ENCODE measurements at places on chromosomes 13 and 19.
A peak's percentile ranks its signal among the peaks of the same experiment; 100 is the strongest.

DNA sequence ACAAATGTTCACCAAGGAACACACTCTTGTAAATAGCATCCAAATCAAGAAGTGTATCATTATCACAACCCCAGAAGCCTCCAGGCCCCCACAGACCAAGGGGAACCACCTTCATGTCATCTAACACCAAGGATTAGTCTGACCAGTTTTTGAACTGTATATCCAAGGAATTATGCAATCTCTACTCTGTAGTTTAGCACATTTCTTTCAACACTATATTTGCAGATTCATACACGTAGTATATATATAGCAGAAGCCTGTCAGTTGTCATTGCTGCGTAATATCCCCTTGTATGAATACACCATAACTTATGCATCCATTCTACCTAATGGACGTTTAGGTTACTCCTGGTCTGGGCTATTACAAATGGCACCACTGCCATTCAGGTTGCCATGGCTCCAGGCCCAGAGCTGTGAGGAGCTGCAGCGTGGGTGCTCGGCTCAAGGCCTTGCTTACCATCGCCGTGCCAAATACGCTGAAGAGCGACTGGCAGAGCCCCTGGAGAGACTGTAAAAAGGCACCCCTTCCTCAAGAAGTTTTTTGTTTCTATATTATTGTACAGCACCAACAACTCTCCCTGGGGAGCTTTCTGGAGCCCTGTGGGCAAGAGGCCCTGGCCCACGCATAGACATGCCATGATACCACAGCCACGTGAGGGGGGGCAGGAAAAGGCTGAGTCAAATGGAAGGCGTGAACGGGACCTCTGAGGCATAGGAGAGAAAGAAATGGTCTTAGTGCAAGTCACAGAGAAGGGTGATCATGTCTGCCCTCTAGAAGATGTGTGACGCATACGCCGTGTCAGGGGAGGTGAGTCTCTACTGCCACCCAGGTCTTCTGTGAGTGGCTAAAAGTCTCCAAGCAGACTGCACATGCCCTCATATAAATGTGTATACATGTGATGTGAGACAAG lies 10.8 kb downstream of the LATS2 start:
- no peak for DNase-seq

GRCh38 chr19:10321874-10322835 lies 6.3 kb upstream of the FDX2 start:
- no peak for DNase-seq

- DNase-seq, result no peak
Measured at GRCh38 chr19:39474139-39474620, 6.5 kb upstream of the TIMM50 start.

DNA sequence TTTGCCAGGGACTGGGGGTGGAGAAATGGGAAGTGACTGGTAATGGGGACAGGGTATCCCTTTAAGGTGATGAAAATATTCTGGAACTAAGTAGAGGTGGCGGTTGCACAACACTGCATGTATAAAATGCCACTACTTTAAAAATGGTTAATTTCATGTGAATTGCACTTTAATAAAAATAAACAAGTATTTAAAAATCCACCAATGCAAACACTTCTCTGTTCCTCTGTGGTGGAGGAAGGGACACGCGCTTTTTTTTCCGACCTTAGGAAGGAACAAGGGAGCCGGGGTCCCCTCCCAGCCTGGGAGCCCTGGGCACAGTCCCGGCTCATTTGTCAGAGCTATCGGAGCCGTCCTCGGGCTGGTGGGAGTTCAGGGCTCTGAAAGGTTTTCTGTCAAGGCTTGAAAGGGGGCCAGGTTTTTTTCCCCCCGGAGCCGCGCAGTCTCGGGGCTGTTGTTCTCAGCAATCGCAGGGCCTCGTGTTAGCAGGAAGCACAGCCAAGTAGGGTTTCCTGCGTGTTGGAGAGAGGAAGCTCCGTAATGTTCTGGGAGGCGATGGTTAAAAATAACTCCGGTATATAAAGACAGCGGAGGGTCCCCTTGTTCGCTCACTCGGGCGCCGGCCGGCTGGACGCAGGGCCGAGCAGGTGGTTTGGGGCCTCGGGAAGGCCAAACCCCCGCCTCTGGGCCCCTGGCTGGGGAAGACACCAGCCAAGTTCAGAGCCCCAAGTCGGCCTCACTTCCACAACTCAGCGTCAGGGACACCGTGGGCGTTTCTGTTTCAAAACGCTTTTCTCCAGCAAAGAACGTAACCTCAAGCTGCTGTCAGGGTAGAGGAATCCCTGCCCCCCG lies 41.2 kb upstream of the KLF2 start:
- DNase-seq, result peak; percentile 33

DNA sequence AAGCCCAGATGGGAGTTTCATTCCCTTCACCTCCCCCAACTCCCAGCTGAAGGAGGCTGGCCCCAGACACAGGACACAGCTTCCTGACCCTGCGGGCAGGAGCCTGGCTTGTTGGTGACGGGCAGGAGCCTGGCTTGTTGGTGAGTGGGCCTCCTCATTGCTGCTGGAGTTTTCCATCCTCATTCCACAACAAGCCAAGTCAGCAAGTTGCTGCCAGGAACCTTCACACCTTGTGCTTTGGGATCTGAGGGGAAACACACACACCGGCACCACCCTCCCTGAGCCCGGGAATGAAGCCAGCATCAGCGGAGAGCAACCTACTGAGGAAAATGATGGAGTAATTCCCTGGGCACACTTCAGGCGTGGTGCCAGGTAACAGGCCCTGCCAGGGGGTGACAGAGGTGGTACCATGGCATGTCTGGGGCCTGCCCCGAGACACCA lies 74.9 kb downstream of the ALOX5AP start:
- DNase-seq, result no peak

DNA sequence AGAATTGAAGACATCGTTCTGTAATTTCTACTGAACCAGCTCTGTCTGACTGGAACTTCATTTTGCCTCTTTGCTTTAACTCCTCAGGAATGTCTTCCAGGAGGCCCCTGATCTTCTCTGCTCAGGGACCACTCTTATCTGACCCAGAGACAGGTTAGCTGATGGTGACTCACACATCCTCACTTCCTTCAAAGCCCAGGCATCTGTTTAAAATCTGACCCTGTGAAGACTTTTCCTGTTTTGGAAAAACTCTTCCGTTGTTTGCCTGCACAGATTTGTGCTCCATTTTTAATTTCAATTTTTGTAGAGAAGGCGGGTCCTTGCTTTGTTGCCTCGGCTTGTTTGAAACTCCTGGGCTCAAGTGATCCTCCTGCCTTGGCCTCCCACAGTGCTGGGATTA lies 1.6 kb downstream of the ARL11 start:
- peak; percentile 11 for DNase-seq

DNA sequence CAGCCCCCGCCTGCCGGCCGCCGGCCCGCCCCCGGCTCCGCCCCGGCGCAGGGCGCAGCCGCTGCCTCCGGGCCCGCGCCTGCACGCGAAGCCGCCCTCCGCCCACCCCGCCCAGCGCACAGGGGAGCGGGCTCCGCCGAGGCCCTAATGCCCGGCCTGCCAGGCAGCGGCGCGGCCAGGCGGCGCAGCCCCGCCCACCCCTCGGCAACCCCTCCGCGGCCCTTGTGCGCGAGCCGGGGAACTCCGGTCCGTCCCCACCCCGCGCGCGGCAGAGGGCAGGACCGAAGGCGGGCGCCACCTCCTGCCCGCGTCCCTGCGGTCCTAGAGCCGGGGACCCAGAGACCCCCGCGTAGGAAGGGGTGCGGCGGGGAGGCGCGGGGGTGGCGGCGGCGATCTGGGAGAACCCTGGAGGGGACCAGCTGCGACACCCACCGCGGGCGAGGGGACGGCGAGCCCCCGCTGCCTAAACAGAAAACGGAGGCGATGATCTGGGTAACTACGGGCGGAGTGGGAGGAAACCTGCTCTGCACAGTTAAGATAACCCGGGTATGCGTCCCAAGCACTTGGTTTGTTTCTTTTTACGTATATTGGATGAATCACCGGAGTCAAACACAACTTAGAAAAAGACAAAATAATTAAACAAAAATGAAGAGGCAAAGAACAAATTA lies 350 bp upstream of the USP12 start:
- peak; percentile 91 for DNase-seq

DNA sequence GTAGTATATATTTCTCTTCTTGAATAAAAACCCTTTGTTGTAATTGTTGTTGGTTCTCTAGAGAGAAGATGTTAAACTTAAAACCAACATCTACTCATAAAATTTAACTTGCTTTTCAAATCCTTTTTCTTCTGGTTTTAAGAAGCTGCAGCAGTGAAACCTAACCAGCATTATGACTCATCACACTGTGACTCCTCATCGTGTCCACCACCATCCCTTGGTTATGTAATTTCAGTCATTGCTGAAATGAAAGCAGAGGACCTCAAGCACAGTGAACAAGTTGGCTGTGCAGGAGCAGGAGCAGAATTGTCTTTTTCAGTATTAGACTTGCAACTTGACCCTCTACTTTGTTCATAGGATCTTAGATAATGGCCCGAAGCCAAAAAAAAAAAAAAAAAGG lies 64.9 kb upstream of the HTR2A start:
- peak; percentile 77 for DNase-seq

GRCh38 chr19:45404557-45405434 lies at the start of gene PPP1R13L:
PPP1R13L (minus strand) TSS chr19:45405069; CDS start chr19:45398318, 6,751 bp downstream.
- no peak for DNase-seq

GRCh38 chr19:45774765-45775164 lies 5.7 kb upstream of the SIX5 start:
- DNase-seq, result no peak

- peak; percentile 16 for DNase-seq
Measured at GRCh38 chr19:29810504-29810871, 1.3 kb upstream of the CCNE1 start.

GRCh38 chr13:112951674-112952371 lies 17.2 kb upstream of the MCF2L start:
- DNase-seq, result no peak

GRCh38 chr13:96994017-96994857 lies at the start of gene OXGR1:
OXGR1 (minus strand) TSS chr13:96994476; CDS start chr13:96987759, 6,717 bp downstream.
- peak; percentile 40 for DNase-seq

DNA sequence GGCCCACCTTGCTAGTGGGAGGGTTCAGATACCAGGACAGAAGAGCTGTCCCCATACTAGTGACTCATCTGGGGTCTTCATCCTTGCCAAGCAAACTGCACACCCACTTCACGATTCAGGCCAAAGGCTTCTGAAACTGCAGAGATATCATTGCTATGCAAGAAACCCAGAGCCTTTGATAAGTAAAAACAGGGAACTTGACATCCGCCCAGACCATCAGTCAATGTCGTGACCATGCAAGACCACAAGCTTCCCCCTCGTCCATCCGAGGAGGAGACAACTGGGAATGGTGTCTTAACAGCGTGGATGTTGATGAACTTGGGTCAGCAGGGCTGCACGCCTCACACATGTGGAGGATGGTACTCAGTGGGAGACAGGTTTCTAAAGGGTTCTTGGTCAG lies 58.0 kb downstream of the ABCC4 start:
- DNase-seq, result no peak

DNA sequence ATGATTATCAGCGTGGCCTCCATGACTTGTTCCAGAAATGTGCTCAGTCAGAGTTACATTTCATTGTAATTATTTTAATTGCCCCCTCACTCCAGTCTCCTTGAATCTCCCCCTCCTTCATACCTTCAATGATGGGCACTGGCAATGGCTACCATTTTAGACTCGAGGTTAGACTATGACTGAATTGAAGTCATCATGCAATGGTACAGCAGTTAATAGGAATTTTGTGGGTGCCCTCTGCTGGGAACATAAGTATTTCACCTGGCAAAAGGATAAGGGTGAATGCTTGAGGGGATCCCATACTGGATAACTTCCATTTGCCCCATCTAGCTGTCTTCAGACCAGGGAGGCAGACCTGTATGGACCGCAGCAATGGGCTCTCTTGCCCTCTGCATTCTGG lies 32.2 kb upstream of the USP12 start:
- DNase-seq, result peak; percentile 38

GRCh38 chr13:20033486-20033885 lies 75.0 kb downstream of the ZMYM2 start:
- DNase-seq, result no peak

GRCh38 chr19:51691584-51692428 lies 1.3 kb upstream of the SPACA6 start:
- no peak for DNase-seq

DNA sequence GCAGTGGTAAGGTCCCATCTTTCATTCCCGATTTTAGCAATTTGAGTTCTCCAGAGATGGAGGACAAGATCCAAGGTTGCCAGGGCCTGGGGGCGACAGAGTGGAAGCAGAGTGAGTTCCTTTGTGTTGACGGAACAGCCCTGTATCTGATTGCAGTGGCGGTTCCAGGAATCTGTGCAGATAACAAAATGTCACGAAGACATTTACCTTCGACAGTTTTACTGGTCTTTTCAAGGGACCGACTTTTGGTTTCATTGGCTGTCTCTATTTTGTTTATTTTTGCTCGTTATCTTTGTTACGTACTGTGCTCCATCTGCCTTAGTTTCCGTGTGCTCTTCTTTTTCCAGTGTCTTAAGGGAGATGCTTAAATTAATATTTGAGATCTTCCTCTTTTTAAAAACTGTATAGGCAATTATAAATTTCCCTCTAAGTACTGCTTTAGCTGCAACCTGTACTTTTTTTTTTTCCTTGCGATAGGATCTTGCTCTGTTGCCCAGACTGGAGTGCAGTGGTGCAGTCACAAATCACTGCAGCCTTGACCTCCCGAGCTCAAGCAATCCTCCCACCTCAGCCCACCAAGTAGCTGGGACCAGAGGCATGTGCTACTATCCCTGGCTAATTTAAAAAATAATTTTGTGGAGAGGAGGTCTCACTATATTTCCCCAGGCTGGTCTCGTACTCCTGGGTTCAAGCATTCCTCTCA lies 23.2 kb downstream of the KDM4B start:
- no peak for DNase-seq

DNA sequence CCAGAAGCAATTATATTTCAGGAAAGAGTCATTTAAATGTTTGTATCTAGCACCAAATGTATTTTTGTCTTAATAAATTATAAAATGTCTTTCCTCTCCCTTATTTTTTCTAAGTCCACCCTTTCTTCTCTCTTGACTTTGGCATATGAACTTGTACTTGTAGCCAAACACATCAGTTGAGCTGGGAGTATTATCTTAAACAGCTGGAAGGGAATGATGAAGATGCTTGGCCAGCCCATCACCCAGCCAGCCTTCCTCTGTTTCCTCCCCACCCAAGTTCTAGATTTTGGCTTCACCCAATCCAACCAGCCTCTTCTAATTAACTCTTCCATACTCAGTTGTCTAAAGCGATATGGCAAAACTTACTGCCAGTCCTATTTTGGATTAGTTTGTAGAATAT lies 272.5 kb downstream of the ENOX1 start:
- DNase-seq, result no peak

DNA sequence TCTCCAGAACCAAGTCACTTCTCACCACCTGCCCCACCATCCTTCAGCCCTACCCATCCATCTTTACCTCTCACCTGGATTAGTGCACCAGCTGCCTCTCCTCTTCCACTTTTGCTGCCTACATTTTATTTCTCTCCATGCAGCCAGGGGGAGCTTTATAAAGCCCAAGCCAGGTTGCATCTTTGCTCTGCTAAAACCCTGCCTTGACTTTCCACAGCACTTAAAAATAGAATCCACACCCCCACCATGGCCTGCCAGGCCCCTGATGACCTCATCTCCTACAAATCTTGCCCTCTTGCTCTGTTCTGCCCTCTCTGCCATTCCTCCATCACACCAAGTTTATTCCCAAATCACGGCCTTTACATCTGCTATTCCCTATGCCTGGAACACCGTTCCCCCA lies 1.8 kb downstream of the HOOK2 start:
- peak; percentile 34 for DNase-seq

All from HCEC 1CT (cell line).